ENCODE measurements at places on chromosomes 12 and 14. TPM values are rescaled to one million over a fixed set of nuclear protein-coding genes. Genes with fewer than 3 reads are reported as not detected.
A peak's percentile ranks its signal among the peaks of the same experiment; 100 is the strongest.

- DNase-seq: peak; percentile 60
These were observed 29.1 kb downstream of the SLC39A9 start for GRCh38 chr14:69427596-69427995.

GRCh38 chr14:64870160-64870559, 9.5 kb downstream of the SPTB start:
- no peak for DNase-seq

GRCh38 chr14:103649001-103649400, 20.0 kb downstream of the KLC1 start:
- DNase-seq: no peak

CFL2 gene
- 17.9 TPM for total RNA-seq
